Stimulated activated CD4-positive, alpha-beta T cell treated with anti-CD3 and anti-CD28 coated beads, Interleukin-15, amount 100 ng/mL, for 1 hour (primary cell): ENCODE measurements at places on chromosomes 1 and 21.

- DNase-seq = no peak
Observed at GRCh38 chr21:17429936-17430335, 82.9 kb upstream of the CXADR start.

- DNase-seq = no peak
Observed at GRCh38 chr1:244678697-244679096, 25.8 kb downstream of the DESI2 start.

DNA sequence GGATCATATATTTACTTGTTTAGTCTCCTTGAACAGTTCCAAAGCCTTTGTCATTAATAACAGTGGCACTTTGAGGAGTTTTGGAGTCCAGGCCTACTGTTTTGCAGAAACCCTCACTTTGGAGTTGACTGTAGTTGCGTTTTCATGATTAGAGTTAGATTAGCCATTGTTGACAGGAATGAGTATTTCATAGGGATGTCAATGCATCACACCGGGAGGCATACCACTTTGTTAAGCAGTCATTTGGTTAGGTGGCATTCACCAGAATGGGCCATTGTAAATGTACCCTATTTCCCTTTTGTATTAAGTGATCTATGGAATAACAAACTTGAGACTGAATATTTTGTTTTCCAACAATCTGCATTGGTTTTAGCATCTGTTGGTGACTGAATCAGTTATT is 11.8 kb downstream of the MRPS6 start:
- DNase-seq = no peak

DNA sequence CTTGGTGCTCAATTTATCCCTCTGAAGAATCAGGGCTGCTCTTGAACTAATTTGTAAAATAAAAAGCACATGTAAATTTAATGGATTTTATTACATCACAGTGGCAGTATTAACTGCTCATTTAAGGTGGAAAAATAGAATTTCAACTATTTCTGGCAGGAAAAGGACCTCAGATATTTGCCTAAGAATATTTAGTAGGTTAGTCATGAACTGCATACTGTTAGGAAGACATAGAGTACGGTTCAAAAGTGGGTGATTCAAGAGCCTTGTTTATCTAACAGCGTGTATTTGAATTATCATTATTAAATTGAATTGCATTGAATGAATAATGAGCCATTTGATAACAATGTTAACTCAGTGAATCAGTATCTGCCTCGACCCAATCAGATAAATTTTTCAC is 248.8 kb upstream of the PBX1 start:
- no peak for DNase-seq

DNA sequence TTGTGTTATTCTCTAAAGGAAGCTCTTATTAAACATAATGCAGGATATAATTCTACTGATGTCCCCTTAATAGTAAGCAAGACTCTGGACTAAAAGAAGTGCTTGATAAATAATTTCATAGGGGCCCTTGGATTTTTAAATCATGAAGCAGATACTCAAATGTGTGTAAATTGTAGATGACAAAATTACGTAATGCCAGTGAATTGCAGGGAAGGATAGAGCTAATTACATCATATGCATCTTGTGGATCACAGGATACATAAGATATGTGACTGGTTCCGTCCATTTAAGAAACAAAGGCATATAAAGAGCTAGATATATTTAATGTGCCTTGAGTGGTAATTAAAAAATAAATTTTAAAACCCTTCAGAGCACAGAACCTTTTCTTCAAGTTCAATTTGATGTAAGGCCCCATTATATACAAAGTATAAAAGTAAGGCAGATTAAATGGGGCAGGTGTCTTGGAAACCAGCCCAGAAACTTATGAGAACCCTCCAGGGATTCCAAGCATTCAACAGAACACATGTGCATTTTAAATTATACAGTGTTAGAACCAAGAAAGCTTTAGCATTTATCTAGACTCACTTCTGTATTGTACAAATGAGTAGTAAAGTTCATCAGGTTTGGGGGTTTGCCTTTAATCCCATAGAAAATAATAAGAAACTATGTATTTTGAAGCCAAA is 190.4 kb downstream of the NCAM2 start:
- no peak for DNase-seq

GRCh38 chr1:202888221-202888530 is 773 bp downstream of the RABIF start:
- no peak for DNase-seq

- no peak for DNase-seq
Observed at GRCh38 chr1:44696789-44697345, 22.4 kb downstream of the ARMH1 start.

DNA sequence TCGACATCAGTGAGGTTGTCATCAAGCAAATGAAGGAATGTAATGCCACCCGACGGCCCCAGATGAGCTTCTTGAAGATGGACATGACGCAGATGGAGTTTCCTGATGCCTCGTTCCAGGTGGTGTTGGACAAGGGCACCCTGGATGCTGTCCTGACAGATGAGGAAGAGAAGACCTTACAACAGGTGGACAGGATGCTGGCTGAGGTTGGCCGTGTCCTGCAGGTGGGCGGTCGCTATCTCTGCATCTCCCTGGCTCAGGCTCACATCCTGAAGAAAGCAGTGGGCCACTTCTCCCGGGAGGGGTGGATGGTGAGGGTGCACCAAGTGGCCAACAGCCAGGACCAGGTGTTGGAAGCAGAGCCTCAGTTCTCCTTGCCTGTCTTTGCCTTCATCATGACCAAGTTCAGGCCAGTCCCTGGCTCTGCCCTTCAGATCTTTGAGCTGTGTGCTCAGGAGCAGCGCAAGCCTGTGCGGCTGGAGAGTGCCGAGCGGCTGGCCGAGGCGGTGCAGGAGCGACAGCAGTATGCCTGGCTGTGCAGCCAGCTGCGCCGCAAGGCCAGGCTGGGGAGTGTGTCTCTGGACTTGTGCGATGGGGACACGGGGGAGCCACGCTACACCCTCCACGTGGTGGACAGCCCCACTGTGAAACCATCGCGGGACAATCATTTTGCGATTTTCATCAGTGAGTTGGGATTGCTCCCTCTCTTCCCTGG is 2.5 kb downstream of the METTL13 start:
- DNase-seq = no peak

DNA sequence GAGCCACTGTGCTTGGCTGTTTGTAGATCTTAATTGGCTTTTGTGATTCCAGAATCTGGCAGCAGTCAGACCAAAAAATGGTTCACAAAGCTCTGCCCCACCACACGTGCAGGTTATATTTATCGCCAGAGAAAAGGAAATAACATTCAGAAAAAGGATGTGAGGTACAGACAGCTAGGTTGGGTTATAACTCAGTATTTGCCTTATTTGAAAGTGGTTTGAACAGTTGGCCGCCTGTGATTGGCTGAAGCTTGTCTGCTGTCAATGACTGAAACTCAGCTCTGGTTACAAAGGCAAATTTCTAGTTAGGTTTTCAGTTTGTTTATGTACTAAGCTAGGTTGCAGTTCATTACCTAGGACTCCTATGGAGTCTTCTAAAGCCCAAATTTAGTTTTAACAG is 9.6 kb downstream of the SH3BGR start:
- no peak for DNase-seq

DNA sequence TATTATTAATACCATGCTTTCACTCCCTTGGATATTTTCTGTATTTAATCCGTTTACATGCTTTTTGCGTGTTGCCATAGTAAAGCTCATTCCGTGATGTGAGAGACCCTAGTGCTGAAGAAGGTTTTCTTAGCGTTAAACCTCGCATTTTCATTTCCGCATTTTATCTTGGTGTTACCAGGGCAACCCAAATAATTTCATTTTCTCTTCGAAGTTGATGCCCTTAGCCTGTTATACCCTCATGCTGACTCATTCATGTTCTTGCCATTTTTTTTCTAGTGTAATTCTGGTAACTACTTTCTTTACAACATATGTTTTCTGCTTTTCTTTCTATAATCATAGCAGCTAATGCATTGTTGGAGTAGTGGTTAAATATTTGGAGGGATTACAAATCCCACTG is 37.2 kb downstream of the LRRC8C start:
- DNase-seq = no peak

- no peak for DNase-seq
Observed at GRCh38 chr1:163745204-163745603, 423.4 kb downstream of the NUF2 start.

- no peak for DNase-seq
Observed at GRCh38 chr1:159828176-159828575, 1.5 kb downstream of the SLAMF8 start.

GRCh38 chr1:234262754-234263105 is 110.5 kb upstream of the COA6 start:
- no peak for DNase-seq

DNA sequence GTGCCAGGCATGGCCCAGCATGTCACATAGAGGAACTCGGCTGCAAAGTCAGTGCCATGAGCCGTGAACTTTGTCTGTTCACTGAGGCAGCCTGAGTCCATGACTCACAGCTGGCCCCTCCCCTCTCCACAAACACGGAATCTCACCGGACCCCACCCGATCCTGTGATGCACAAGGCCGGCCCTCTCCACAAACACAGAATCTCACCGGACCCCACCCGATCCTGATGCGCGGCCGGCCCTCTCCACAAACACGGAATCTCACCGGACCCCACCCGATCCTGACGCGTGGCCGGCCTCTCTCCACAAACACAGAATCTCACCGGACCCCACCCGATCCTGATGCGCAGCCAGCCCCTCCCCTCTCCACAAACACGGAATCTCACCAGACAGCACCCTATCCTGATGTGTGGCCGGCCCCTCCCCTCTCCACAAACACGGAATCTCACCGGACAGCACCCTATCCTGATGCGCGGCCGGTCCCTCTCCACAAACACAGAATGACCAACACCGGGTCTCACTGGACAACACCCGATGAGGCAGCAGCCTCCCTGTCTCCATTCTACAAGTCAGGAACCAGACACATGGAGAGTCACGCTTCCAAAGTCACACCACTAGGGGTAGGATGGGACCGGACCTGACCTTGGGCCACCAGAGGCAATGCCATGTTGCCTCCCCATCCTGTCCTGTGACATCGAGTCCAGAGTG is 39.6 kb upstream of the GPR153 start:
- DNase-seq = no peak

DNA sequence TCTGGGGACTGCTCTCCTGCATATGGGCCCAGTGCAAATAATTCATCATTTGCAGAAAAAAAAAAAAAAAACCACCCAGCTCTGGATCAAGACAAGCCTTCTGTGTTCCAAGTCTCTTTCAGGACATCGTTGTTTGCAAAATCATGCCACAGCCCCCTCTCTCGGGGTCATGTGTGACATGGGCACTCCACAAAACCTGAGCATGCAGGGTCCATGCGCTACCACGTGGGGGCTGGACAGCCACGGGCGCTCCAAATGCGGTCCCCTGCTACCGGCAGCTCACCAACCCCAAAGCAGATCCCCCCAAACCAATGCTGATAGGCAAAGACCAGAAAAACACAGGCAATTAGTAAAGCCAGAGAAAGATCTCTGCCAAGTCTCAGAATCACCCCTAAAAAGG is 17.6 kb downstream of the NPHP4 start:
- no peak for DNase-seq

GRCh38 chr1:116234429-116234828 is 123.2 kb downstream of the MAB21L3 start:
- DNase-seq = no peak

DNA sequence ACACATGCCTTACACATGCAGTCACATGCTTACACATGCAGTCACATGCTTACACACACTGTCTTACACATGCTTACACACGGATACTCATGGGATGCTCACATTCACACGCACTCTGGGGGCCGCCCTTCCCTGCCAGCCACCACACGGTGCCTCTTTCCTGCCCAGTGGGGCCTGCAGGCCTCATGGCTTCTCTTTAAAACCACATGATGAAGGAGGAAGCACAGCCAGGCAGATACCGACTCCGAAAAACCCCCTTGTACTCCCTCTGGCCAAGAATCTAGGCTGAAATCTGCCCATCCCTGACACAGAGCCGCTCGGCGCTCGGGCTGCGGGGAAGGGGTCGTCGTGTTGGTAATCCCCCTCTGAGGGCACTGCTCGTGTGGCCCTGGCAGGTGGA is 113.0 kb downstream of the PRDM16 start:
- no peak for DNase-seq

DNA sequence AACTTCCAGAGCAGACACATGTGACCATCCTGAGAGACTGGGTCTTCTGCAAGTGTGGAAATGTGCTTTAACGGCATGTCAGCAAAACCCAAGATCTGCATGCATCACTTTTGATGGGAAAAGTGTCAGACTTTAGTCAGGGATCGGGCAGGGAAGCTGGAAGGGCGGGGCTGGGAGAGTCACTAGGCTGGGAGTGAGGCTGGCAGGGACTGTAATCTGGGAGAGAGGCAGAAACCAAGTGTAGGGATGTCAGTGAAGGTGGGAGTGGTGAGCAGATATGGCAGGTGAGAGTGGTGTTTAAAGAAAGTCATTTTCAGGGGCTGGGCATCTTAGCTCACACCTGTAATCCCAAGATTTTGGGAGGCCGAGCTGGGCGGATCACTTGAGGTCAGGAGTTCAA is 11.3 kb downstream of the CDA start:
- no peak for DNase-seq

DNA sequence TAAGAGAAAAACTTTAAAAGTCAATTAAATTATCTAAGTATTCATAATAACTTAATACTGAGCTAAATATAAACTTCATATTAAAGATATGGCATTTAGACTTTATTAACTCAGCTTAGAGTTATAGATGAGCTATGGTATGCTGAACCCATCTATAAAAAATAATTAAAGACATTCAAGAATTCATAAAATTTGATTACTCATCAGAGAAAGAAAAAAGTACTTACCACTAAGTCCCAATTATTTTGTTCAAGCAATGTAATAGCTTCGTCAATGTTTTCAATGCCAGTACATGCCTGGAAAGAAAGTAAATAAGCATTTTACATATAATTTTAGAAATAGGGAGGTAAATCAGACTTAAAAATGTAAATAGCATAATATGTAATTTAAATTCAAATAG is 102.4 kb downstream of the FAF1 start:
- no peak for DNase-seq

DNA sequence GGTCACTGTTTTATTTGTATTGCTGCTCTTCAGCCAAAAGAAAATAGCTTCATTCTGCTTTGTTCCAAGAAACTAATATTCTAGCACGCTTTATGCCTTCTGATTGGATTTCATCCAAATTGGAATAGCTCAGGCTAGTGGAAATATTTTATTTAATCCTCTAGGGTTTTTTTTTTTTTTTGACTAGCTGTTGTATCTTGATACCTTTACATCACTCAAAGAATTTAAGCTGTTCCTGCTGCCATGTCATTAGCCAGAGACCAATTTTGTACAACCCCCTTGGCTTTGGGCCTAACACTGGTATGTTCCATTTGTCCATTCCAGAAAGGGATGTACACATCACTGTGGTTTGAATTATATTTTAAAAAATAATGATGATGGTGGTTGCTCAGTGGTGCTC is 103.0 kb downstream of the DISC1 start:
- no peak for DNase-seq

DNA sequence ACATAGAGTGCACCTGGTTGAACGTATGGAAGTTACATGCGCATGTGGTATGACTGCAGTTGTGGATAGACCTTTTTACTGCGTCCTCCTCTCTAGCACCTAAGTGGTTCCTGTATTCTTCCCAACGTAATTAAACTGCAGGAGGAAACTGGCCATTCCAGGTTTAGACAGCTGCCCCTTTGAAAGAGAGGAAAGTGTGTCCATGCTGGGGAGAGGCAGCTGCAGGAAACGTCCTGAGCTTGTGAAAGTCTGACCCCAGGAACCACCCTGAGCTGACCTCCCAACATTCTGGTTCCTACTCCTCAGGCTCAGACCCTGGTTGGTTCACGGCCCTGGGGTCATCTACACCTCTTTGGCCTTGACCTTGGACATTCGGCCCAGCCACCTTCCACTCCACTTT is 309.3 kb downstream of the DISC1 start:
- DNase-seq = no peak

- DNase-seq = no peak
Observed at GRCh38 chr1:100988121-100988520, 37.5 kb downstream of the DPH5 start.

- no peak for DNase-seq
Observed at GRCh38 chr1:10339815-10340214, 59.0 kb upstream of the PGD start.
